ENCODE measurements at places on chromosomes 5 and 9.

DNA sequence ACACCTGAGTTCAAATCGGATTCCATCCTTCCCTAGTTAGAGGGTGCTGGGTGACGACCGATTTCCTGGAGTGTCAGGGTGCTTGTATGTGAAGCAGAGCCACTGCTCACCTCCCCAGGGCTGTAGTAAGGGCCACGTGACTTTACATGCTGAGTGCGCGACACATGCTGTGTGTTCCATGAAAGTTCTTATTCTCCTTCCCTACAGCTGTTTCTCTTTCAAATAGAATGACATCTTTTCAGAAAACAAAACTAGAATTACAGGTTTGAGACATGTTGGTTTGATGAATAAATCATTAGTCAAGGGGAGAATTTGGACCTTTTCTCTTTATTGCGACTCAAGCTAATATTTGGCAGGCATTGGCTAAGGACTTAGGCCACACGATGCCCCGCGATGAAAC lies 113.1 kb downstream of the JMY start:
- no peaks in the 10 kb centered on the region for H3K27me3 ChIP-seq
- H3K27ac ChIP-seq = no peak overlapping the region
- no peaks in the 10 kb centered on the region for H3K36me3 ChIP-seq
- H3K4me1 ChIP-seq = no peaks in the 10 kb centered on the region

DNA sequence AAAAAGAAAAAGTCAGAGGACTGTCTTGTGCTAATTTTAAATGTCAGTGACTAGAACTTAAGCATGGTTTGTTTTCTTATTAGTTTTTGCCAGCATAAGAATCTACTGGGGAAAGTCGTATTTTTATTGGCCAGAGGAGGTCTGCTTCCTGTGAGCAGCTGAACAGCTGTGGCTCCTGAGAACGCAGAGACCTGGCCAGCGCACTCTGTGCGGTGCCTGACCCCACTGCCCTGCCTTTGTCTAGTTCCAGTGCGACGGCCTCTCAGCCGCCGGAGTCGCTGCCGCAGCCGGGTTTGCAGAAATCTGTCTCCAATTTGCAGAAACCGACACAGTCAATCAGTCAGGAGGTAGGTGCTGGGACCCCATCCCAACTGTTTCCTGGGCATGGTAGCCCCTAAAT lies 42.5 kb downstream of the PRRC2B start:
- H3K27ac ChIP-seq = peak overlapping the region; percentile 11
- no peaks in the 10 kb centered on the region for H3K27me3 ChIP-seq
- H3K36me3 ChIP-seq = peaks cover 40% of the 10 kb centered on the region
- no peak for DNase-seq

DNA sequence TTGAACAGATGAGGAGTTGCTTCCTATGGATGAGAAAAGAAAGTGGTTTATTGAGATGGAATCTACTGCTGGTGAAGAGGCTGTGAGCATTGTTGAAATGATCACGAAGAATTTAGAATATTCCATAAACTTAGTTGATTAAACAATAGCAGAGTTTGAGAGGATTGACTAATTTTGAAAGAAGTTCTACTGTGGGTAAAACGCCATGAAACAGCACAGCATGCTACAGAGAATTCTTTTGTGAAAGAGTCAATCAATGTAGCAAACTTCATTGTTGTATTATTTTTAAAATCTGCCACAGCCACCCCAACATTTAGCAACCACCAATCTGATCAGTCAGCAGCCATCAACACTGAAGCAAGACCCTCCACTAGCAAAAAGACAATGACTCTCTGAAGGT lies 309.1 kb downstream of the SPOCK1 start:
- no peaks in the 10 kb centered on the region for H3K4me1 ChIP-seq
- no peak overlapping the region for H3K4me3 ChIP-seq
- H3K36me3 ChIP-seq = no peaks in the 10 kb centered on the region
- H3K27ac ChIP-seq = no peak overlapping the region
- DNase-seq = no peak

DNA sequence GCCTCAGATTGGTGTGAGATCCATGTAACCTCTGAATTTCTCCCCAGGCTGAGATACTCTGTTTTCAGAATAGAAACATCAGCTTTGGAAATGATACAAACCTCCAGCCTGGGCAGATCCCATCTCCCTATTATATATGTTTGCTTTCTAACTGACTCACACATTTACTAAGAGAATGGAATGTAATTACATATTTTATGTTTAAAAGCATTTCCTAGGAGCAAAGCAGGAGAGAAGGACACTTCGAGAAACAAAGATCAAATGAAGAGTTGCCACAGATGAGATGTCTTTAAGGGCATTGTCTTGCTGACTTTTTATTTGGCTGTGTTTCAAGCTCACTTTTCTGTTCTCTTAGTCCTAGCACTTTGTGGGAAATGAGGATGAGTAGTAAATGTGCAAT lies 96.3 kb downstream of the CDH18 start:
- no peak for DNase-seq
- H3K27me3 ChIP-seq = no peaks in the 10 kb centered on the region
- H3K36me3 ChIP-seq = no peaks in the 10 kb centered on the region
- no peak overlapping the region for H3K27ac ChIP-seq

- DNase-seq = no peak
- H3K4me1 ChIP-seq = peaks cover 14% of the 10 kb centered on the region
- H3K4me3 ChIP-seq = no peak overlapping the region
- peaks cover 58% of the 10 kb centered on the region for H3K36me3 ChIP-seq
Observed at GRCh38 chr5:1808439-1808838, 7.2 kb downstream of the NDUFS6 start.

DNA sequence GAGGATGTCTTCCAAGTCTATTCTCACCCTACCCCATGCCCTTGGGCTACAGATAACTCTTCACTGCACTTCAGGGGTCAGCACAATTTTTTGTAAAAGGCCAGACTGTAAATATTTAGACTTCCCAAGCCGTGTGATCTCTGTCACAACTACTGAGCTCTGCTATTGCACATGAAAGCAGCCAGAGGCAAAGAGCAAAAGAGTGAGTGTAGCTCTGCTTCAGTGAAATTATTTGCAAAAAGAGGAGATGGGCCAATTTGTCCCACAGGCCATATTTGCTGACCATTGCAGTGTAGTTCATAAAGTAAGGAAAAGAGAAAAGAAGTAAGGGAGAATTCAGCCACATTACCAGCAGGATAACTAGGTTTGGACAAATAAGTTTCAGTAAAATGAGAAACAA lies 7.0 kb upstream of the MOCS2 start:
- H3K36me3 ChIP-seq = peaks cover 2% of the 10 kb centered on the region
- H3K27me3 ChIP-seq = no peaks in the 10 kb centered on the region
- no peak for DNase-seq
- H3K4me3 ChIP-seq = no peak overlapping the region
- H3K27ac ChIP-seq = no peak overlapping the region

DNA sequence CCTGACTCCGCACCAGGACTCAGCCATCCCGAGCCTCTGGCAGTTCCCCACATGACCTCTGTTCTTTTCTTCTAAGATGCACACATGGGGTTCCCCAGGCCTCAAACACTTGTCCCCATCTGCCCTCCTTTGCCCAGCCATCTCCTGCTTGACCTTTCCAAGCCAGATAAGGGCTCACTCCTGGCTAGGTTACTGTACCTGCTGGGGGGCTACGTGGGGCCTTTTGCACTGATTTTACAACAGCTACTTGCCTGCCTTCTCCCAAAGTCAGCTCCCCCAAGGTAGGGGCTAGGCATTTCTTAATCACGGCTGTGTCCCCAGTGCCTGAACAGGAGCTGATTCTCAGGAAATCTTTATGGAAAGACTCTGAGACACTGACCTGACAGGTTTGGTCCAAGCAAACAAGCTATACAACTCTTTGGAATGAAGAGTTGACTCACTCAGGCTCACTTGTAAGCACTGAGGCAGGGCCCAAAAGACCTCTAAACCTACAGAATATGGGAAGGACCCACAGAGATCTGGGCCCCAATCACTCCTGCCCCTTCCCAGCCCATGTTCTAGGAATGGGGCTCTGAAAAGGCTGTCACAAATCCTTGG lies 2.5 kb downstream of the MACROH2A1 start:
- peaks cover 19% of the 10 kb centered on the region for H3K36me3 ChIP-seq
- no peaks in the 10 kb centered on the region for H3K27me3 ChIP-seq
- H3K4me3 ChIP-seq = no peak overlapping the region
- peaks cover 71% of the 10 kb centered on the region for H3K4me1 ChIP-seq

- H3K36me3 ChIP-seq = peaks cover 11% of the 10 kb centered on the region
- peaks cover under 1% of the 10 kb centered on the region for H3K4me1 ChIP-seq
- H3K27me3 ChIP-seq = no peaks in the 10 kb centered on the region
- H3K27ac ChIP-seq = no peak overlapping the region
Observed at GRCh38 chr5:43573058-43573457, 16.2 kb upstream of the PAIP1 start.

GRCh38 chr9:88533951-88534455 lies 975 bp upstream of the NXNL2 start:
- DNase-seq = no peak
- no peak overlapping the region for H3K27ac ChIP-seq

DNA sequence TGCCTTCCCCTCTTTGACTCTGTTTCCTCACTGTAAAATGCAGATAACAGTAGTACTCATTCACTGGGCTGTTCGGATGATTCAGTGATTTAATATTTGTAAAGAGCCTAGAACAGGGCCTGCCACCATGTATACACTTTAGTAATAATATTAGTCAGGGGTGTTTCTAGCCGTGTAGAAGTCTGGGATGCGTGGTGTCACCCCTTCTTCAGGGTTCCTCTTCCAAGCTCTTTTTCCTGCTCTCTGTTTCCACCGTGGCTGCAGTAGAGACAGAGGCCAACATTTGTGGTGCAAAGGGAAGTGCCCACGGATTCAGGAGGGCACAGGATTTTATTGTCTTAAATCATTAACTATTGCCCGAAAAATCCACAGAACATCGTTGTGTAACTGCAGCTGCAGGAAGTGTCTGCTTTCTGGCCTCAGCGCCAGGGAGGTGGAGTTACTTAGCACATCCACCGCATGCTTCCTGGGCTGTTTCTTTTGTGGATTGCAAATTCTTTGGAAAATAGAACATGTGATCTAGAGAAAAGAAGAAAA lies 61.7 kb downstream of the TRIO start:
- peaks cover 18% of the 10 kb centered on the region for H3K27me3 ChIP-seq
- H3K4me3 ChIP-seq = no peak overlapping the region
- no peak overlapping the region for H3K27ac ChIP-seq
- DNase-seq = no peak

DNA sequence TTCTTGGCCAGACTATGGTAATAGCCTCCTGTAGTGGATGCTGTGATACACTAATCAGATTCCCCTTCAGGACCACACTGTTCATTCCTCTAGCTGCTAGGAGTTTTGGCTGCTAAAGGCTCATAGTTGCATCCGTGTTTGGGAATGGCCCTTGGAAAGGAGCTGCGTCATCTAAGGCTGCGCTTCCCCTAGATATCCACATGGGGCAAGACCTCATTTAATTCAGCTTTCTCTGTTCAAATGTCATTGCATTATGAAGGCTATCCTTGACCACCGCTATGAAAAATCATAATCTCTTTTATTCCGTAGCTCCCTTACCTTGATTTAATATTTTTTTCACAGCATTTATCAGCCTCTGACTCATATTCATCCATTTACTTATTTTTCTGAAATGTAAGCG lies 258.3 kb upstream of the NR4A3 start:
- no peak for DNase-seq
- H3K4me3 ChIP-seq = no peak overlapping the region
- no peak overlapping the region for H3K27ac ChIP-seq
- H3K27me3 ChIP-seq = peaks cover 8% of the 10 kb centered on the region
- H3K36me3 ChIP-seq = no peaks in the 10 kb centered on the region

DNA sequence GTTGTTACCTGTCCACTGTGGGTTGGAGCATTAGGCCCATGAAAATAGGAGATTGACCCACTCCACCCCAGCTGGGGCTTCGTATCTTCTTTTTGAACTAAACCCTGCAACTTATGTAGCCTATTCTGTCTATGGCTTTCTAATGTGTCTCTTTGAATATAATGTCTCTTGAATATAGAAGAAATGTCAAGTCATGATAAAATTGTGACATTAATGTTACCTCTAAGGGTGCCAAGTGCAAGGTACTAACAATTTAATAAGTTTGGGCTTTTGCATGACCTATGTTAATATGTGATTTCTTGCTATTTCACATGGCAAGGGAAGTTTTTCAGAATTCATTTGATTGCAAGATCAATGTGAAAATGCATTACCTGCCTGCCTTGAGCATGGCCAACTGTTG lies 40.4 kb upstream of the PUM3 start:
- peaks cover 16% of the 10 kb centered on the region for H3K27me3 ChIP-seq
- H3K4me3 ChIP-seq = no peak overlapping the region
- H3K4me1 ChIP-seq = no peaks in the 10 kb centered on the region
- no peak for DNase-seq
- no peak overlapping the region for H3K27ac ChIP-seq

DNA sequence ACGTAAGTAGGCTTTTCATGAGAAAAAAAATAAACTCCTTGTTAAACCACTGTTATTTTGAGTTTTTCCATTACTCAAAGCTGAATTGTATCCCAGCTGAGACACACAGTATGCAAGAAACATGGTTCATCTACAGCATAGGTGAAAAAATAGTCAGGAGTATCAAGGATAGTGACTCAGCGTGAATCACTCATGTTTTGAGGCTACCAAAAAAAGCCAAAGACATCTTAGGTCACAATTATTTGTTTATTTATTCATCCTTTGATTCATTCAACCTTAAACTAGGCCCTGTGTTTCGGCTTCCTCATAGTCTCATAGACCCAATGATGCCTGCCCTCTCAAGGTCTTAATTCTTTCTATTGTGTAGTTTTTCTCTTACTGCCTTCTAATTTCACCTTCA lies 32.9 kb upstream of the STX17 start:
- peak overlapping the region; percentile 42 for H3K27ac ChIP-seq
- no peak overlapping the region for H3K4me3 ChIP-seq
- peaks cover 15% of the 10 kb centered on the region for H3K4me1 ChIP-seq
- DNase-seq = no peak
- no peaks in the 10 kb centered on the region for H3K36me3 ChIP-seq
- peaks cover 2% of the 10 kb centered on the region for H3K27me3 ChIP-seq

GRCh38 chr5:107485184-107485583 lies 185.6 kb downstream of the EFNA5 start:
- H3K27me3 ChIP-seq = peaks cover 9% of the 10 kb centered on the region
- peaks cover 16% of the 10 kb centered on the region for H3K4me1 ChIP-seq
- no peak overlapping the region for H3K27ac ChIP-seq
- no peak for DNase-seq

DNA sequence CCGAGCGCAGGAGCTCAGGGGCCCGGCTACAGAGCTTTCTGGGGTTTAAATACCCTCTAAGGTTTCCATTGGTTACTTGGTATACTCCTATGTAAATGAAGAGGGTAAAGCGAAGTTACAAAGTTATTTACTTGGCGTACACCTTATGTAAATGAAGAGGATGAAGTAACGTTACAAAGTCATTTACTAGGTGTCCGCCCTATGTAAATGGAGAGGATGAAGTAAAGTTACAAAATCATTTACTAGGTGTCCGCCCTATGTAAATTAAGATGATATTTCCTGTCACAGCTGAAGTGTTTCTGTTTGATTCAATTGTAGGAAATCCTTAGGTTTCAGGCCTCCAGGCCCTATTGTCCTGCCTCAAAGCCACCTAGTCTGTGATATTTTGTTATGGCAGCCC lies 358.2 kb downstream of the MTRR start:
- H3K4me1 ChIP-seq = no peaks in the 10 kb centered on the region
- DNase-seq = no peak
- no peaks in the 10 kb centered on the region for H3K36me3 ChIP-seq
- H3K27ac ChIP-seq = no peak overlapping the region
